ENCODE measurements at places on chromosomes 11 and 22. TPM values are rescaled to one million over a fixed set of nuclear protein-coding genes. Genes with fewer than 3 reads are reported as not detected.

The CARNS1 gene
- 0.23 TPM for total RNA-seq

The ZP1 gene
- not detected for total RNA-seq

The HBE1 gene
- total RNA-seq: not detected

The CARD18 gene
- total RNA-seq: not detected

The APOBEC3G gene
- total RNA-seq: 2.7 TPM

The COMT gene
- total RNA-seq: 116 TPM

The LIF gene
- total RNA-seq: 63.3 TPM

Measured in astrocyte (in vitro differentiated cells and primary cell).